Daoy (cell line): ENCODE measurements at places on chromosomes 12 and 14. TPM values are rescaled to one million over a fixed set of nuclear protein-coding genes. Genes with fewer than 3 reads are reported as not detected.
A peak's percentile ranks its signal among the peaks of the same experiment; 100 is the strongest.

The KRT4 gene
- not detected in 2 replicates for total RNA-seq

- no peak for DNase-seq
These were observed 84.0 kb downstream of the RNF34 start for GRCh38 chr12:121483949-121484348.

DNA sequence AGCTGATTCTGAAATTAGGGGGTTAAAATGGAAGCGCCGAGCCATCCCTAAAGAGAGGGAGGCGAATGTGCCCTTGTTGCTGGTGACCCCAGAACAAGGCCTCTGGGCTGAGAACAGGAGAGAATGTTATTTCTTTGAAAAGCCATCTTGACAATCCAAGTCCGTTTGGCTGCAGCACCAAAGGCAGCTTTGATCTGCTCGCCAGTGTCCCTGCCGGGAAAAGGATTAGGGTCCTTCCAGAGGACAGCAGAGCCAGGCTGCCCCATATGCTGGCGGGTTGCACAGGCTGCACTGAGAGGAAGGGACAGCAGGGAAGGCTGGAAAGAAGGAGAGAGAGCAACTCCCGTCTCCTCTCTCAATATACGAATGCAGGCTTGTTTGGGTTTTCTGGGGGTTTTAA lies 141.7 kb downstream of the TMEM132C start:
- no peak for DNase-seq

DNA sequence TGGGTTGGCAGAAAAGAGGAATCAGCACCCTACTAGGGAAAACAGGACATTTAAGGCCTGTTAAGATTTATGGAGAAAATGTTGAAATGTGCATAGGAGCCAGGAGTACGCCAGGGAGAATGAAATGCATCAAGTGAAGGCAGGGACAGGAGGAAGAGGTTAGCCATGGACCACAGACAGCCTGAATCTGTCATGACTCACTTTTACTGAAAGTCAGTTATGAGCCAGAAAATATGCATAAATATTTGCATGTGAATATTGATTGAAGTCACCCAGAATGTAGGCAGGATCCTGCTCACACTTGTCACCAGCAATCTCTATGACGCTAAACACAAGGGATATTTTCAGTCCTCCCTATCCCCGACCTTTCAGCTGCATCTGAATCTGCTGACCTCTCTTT lies 25.1 kb upstream of the CDK17 start:
- peak; percentile 73 for DNase-seq

The SERPINA10 gene
- not detected in 2 replicates for total RNA-seq
